ENCODE measurements at places on chromosomes 5 and 9.

- DNase-seq = peak; percentile 60
Observed at GRCh38 chr9:137619240-137620047, 639 bp downstream of the EHMT1 start.

- DNase-seq = no peak
Observed at GRCh38 chr9:7533376-7534090, 266.0 kb downstream of the DMAC1 start.

DNA sequence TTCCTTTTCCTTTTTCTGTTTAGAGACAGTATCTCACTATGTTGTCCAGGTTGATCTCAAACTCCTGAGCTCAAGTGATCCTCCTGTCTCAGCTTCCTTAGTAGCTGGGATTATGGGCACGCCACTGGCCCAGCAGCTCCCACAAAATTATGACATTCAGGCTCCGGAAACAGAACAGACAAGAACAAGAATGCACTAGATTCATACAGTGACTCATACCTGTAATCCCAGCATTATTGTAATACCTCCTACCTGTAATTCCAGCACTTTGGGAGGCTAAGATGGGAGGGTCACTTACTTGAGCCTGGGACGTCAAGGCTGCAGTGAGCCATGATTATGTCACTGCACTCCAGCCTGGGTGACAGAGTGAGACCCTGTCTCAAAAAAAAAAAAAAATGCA is 26.7 kb upstream of the B4GALT1 start:
- DNase-seq = no peak

GRCh38 chr5:2204366-2205184 is 321.9 kb upstream of the IRX4 start:
- DNase-seq = no peak

GRCh38 chr9:19336166-19336565 is 43.9 kb downstream of the RPS6 start:
- DNase-seq = no peak

DNA sequence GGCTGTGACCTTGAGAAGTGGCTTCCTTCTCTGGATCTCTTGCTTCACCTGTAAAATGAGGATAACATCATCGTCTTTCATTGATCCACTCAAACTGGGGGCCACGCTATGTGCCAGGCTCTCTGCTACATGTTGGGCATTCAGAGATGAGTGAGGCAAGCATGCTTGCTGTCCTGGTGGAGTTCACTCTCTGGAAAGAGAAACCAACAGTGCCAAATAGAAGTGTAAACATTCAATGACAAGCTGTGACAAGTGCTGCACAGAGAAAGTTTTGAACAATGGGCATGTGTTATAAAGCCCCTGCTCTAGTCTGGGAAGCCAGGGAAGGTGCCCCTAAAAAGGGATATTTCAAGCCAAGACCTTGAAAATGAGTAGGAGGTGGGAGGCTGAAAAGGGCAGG is 50.9 kb upstream of the AFAP1L1 start:
- no peak for DNase-seq

- DNase-seq = no peak
Observed at GRCh38 chr9:92257327-92257726, 36.2 kb downstream of the IARS1 start.

- no peak for DNase-seq
Observed at GRCh38 chr5:118236108-118236849, 752.1 kb downstream of the DTWD2 start.

DNA sequence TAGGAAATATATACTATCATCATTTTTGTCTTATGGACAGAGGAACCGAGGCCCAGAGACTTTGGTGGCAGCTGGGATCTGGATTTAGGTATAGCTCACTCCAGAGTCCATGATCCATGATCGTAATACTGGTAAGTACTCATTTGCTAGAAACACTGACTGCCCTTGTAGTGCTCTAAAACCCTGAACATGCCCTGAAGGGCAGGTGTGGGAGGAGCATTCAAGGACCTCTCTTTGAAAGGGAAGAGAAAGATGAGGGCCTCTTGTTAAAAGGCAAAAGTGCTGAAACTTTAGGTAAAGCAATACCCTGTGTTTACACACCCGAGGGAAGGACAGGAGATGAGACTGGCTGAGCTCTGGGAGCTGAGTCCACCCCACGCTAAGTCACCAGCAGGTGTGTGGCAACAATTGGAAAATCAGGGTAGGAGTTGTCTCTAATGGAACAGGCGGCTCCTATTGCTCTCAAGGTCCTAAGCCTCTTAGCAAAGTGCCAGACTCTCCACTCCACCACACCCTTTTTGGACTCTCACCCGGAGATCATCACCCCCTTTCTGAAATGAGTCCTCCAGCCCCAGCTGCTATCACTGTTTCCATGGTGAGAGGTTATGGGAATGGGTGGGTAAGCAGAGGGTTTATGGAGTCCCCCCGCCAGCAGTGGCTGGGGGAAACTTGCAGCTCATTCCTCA is 34.8 kb downstream of the TRPC7 start:
- DNase-seq = no peak

GRCh38 chr9:79661886-79662536 is 90.2 kb downstream of the TLE4 start:
- no peak for DNase-seq

DNA sequence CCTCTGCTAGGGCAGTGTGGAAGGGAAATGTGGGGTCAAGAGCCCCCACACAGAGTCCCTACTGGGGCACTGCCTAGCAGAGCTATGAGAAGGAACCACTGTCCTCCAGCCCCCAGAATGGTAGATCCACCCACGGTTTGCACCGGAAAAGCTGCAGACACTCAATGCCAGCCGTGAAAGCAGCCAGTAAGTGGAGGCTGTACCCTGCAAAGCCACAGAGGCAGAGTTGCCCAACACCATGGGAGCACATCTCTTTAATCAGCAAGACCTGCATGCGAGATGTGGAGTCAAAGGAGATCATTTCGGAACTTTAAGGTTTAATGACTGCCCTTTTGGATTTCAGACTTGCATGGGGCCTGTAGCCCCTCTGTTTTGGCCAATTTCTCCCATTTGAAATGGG is 52.2 kb downstream of the GKAP1 start:
- no peak for DNase-seq

DNA sequence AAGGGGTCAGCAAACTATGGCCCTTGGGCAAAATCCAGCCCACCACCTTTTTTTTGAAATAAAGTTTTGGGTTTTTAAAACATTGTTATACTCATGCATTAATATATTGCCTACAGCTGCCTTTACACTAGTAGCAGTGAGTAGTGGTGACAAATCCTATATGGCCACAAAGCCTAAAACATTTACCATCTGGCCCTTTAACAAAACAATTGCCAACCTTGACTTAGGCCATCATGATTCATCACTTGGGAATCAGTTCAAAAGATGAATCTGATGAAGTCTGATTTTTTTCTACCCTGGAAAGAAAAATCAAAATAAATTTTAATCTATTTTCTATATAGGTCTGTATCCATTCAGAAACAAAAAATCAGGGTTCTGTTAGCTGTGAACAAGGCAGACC is 484.9 kb downstream of the BNC2 start:
- no peak for DNase-seq

- no peak for DNase-seq
Observed at GRCh38 chr5:105878402-105878801, 1792.3 kb downstream of the EFNA5 start.

DNA sequence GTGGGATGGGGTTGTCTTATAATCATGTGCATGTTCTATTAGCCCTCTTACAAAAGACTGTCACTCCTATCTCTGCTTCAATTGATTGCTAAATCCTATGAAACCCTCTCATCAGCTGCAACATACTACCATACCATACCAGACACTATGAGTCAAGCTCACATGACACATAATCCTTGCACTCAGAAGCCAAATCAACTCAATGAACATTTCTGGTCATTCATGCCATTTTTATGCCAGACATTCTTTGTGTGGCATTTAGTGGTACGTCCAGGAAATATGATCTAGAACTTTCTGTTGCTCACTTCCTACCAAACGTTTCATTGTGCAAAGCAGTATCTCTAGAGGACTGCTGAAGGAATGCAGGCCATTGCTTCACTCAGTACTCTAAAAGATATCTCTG is 159.2 kb upstream of the GNA14 start:
- no peak for DNase-seq

GRCh38 chr9:135359764-135360163 is 119.8 kb upstream of the PPP1R26 start:
- no peak for DNase-seq

DNA sequence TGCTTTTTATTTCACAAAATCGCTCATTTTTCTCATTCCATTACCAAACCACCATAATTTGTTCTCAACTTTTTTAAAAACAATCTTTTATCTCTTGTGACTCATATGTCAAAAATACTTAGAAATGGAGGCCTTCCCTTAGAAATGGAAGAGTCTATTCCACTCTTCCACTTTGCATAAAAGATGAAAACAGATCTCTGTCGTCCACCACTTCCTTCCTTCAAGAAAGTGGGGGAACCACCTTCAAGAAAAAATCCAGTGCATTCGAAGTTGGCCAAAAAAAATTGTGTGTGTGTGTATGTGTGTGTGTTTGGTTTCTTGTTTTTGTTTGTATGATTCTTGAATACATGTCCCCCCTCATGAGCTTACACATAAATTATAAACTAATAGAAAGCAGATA is 628.8 kb upstream of the DMAC1 start:
- DNase-seq = no peak

- no peak for DNase-seq
Observed at GRCh38 chr5:53151713-53152458, 42.3 kb upstream of the MOCS2 start.

DNA sequence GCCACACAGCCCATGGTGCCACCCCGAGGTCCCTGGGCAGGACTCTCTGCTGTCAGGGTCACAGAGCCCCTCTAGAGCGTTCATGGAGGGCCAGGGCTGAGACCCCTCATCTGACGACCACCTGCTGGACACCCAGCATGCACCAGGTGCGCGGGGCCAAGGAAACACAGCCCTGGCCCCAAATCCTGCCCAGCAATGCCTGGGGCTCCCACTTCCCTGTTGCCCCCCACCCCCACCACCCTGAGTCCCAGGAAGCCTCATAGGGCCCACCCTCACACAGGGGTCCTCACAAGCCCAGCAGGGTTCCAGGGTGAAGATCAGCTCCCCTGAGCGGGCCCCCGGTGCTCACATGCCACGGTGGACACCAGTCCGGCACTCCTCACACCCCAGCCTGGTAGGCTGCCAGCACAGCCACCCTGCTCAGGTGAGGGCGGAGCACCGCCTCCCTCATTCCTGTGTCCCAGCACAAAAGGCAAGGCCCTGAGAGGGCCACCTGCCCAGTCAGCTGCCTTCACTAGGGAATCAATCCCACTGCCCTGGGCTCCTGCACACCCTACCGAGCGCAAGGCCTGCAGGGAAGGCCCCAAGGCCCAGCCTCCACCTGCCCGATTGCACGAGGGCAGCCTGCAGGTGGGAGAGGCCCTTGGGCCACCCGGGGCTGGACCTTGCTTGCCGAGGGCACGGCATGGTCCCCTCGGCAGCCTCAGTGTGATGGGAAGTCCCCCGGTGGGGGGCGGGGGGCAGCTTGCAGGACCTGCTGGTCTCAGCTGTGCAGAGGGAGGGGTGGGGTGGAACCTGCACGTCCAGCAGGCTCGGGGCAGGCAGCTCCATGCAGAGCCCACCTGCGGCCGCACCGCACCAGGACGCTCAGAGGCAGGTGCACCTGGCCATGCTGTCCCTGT is 56.4 kb upstream of the UBAC1 start:
- DNase-seq = no peak

- DNase-seq = no peak
Observed at GRCh38 chr5:175893466-175893865, 22.1 kb downstream of the CPLX2 start.

- no peak for DNase-seq
Observed at GRCh38 chr5:167525004-167525403, 766.4 kb upstream of the WWC1 start.

DNA sequence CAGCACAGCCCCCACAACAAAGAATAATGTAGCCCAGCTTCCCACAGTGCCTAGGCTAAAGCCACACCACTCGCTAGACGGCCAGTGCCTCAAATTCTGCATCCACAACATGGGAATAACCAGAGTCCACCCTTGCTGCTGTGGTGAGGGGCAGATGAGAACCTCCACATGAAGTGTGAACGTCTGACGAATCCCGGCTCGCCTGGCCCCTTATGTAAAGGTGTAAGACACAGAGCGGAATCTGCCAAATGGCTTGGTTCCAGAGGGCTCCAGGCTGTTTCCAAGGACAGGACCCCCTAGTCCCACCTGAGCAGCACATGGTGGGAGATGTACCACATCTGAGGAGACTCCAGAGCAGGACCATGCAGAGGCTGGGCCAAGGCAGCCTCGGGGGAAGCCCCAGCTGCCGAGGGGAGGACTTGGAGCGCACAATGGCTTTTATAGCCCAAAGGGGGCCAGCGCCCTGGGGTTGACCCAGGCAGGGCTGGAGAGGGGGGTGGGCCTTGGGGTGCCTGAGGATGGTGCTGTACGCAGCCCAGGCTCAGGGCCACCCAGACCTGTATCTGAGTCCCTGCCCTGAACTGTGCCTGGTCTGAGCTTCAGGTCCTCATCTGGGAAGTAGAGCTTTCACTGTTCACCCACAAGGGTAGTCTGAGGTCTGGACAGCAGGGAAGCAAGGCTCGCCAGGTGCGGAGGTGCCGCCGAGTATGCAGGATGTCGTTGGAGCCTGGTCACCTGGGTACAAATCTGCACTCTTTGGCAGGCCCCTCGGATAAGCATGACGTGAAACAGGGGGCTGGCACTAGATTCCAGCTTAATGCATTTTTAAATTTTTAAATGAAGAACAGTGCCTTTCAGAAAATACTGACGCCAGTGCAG is 24.9 kb upstream of the SLC25A51 start:
- no peak for DNase-seq

GRCh38 chr9:77375956-77376532 is 198.7 kb downstream of the VPS13A start:
- no peak for DNase-seq

- no peak for DNase-seq
Observed at GRCh38 chr9:82970359-82970758, 92.6 kb downstream of the RASEF start.

DNA sequence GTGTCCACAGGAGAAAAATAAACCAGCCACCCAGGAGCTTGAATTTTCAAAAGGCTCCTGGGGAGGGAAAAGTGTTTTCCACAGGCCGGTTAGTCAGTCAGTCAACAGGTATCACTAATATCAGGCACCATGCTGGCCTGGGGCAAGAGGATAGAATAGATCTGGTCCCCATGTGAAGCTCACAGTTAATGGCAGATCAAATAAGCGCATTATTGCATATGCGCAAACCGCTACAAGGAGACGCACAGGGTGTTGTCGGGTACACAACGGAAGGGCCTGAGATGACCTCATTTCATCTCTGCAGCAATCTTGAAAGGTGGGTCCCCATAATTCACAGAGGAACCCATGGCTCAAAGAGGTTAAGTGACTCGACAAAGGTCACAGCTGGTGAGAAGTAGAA is 260.7 kb downstream of the CRB2 start:
- no peak for DNase-seq

DNA sequence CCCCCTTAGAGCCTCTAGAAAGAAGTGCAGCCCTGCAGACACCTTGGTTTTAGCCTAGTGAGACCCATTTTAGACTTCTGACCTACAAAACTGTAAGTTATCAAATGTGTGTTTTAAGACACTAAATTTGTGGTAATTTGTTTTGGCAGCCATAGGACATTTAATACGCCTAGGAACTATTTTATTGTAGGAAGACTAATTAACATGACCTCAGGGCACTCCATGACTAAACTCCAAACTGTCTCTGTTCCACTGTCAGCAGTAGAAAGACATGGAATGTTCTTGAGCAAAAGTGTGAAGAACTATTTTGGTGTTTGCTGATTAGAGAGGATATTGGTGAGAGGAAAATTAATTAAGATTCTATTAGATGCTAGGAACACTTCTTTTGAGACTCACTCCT is 4.1 kb upstream of the APC start:
- no peak for DNase-seq
